ENCODE measurements at places on chromosomes 5 and 9.

DNA sequence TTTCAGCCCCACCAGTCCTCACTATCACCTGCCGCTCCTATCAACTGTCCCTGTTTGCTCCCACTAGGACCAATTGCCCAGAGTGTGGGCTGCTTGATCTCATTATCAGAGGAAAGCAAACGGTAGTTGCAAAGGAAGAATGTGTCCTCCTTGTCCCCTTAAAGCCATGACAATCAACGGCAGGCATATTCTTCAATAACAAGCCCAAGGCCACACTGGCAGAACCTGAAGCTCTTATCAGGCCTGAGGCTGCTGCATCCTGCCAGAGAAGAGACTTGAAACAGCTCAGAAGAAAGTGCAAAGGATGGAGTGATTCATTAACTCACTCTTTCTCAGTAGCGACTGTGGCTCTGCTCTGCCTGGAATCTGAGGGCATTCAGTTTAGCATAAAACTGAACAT lies 39.2 kb upstream of the MAN2A1 start:
- no peak for DNase-seq

DNA sequence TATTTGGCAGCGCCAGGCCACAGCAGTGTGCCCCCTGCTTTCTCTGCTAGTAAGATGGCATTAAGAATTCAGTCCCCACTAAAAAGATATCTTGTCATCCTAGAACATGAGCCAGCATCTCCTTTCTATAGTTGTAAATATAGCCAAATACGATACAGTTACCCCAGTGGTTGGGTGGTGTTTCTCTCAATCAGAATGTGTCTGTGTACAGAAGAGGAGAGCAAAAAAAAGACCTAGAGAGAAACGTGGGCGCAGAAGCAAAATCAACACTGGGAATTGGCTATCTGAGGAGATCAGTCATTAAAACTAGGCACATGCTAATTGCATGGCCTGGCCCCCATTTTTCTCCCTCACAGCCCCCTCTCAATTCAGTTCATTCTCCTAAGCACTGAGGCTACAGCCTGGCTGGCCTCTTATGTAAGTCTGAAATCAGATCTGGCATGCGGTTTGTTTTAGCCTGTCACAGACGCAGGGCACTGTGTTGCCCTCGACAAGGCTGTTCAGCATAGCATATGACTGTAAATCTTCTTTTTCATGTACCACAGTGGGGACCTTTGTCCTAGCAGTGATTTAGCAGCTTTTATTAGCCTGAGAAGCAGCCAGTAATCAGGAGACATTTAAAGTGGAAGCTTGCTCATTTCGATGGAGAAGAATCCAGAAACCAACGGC lies 57.8 kb downstream of the RORB start:
- no peak for DNase-seq

GRCh38 chr9:136854113-136854841 lies 2.1 kb downstream of the MAMDC4 start:
- no peak for DNase-seq

- DNase-seq: no peak
Measured at GRCh38 chr9:72703574-72703973, 182.2 kb downstream of the TMC1 start.
